ENCODE measurements at places on chromosomes 4 and X. TPM values are rescaled to one million over a fixed set of nuclear protein-coding genes. Genes with fewer than 3 reads are reported as not detected.

Gene RTL9
- not detected for total RNA-seq

Gene RAP1GDS1
- 13.2 TPM for total RNA-seq

Gene ARHGAP10
- 28.7 TPM for total RNA-seq

Gene SSX2
- not detected for total RNA-seq

Gene ARHGEF38
- total RNA-seq = 24.6 TPM

Gene TMEM154
- 0.52 TPM for total RNA-seq

Gene ARMCX4
- 6.5 TPM for total RNA-seq

Gene BTK
- 2.6 TPM for total RNA-seq

Gene DMP1
- not detected for total RNA-seq

Gene PUDP
- 15.8 TPM for total RNA-seq

Gene PAGE2B
- not detected for total RNA-seq

Gene SSX2B
- not detected for total RNA-seq

Gene MAGEA2B
- total RNA-seq = not detected

Gene CCNG2
- total RNA-seq = 13.5 TPM

Gene PRKX
- total RNA-seq = 11.2 TPM

Gene NDST3
- not detected for total RNA-seq

Gene RPL36A
- 369 TPM for total RNA-seq

Gene GPRASP1
- total RNA-seq = 9.1 TPM

Gene NDNF
- 0.52 TPM for total RNA-seq

Gene PCDH10
- 0.26 TPM for total RNA-seq

Gene LINC00632
- 7.8 TPM for total RNA-seq

Gene TAF7L
- total RNA-seq = not detected

Gene TEX13D
- not detected for total RNA-seq

Gene SMPX
- total RNA-seq = not detected

Gene ADAM29
- total RNA-seq = not detected

Gene MAGEB5
- total RNA-seq = not detected

Gene FAT1
- 65.9 TPM for total RNA-seq

Gene SLC9B1
- total RNA-seq = not detected

Gene S100G
- total RNA-seq = not detected

Gene CSN1S1
- total RNA-seq = 2.3 TPM

Gene MXRA5
- total RNA-seq = 3.3 TPM

Gene HHIP
- total RNA-seq = 14.3 TPM

Gene MED12
- total RNA-seq = 83.0 TPM

Gene CT45A1
- not detected for total RNA-seq

Gene TSPAN7
- 8.6 TPM for total RNA-seq

Data from body of pancreas (tissue), 4 donors.